G401 (cell line): ENCODE measurements at places on chromosomes 7 and 10. TPM values are rescaled to one million over a fixed set of nuclear protein-coding genes. Genes with fewer than 3 reads are reported as not detected.

Gene KEL
- not detected in 2 replicates for total RNA-seq

Gene MMP21
- not detected in 2 replicates for total RNA-seq

Gene SAP25
- total RNA-seq, result not detected in 2 replicates

Gene SLC26A5
- not detected in 2 replicates for total RNA-seq

Gene ATOH7
- 0.37 and 0.92 TPM in 2 replicates for total RNA-seq

Gene MCM10
- total RNA-seq, result 26.4 and 27.9 TPM in 2 replicates

Gene DNAH11
- total RNA-seq, result 0.43 and 3.4 TPM in 2 replicates

Gene PON3
- not detected in 2 replicates for total RNA-seq

Gene HOGA1
- total RNA-seq, result 8.0 and 8.1 TPM in 2 replicates

Gene PKD2L1
- not detected in 2 replicates for total RNA-seq

Gene SLC13A4
- total RNA-seq, result 0.31 and 1.2 TPM in 2 replicates

Gene CNPY1
- not detected in 2 replicates for total RNA-seq

Gene SH2D4B
- not detected in 2 replicates for total RNA-seq

Gene GPNMB
- total RNA-seq, result 14.3 and 20.3 TPM in 2 replicates

Gene GOLGA7B
- 0.12 TPM in 1 of 2 replicates, not detected in the other for total RNA-seq

Gene GSTK1
- total RNA-seq, result 3.2 and 7.0 TPM in 2 replicates

Gene ANXA8
- total RNA-seq, result not detected in 2 replicates

Gene UTF1
- total RNA-seq, result not detected in 2 replicates

Gene PRRT4
- 0.78 TPM in 1 of 2 replicates, not detected in the other for total RNA-seq

Gene NKX1-2
- 0.06 and 0.68 TPM in 2 replicates for total RNA-seq

Gene NKX6-2
- not detected in 2 replicates for total RNA-seq

Gene CCM2
- 30.2 and 34.2 TPM in 2 replicates for total RNA-seq

Gene MRLN
- not detected in 2 replicates for total RNA-seq

Gene CRHR2
- not detected in 2 replicates for total RNA-seq

Gene ELMO1
- 0.95 TPM in 1 of 2 replicates, not detected in the other for total RNA-seq

Gene CADPS2
- 0.25 and 0.31 TPM in 2 replicates for total RNA-seq

Gene HOXA11
- 9.3 and 11.6 TPM in 2 replicates for total RNA-seq

Gene RADIL
- total RNA-seq, result 7.3 and 14.8 TPM in 2 replicates

Gene GRID2IP
- 0.44 TPM in 1 of 2 replicates, not detected in the other for total RNA-seq

Gene LBX1
- total RNA-seq, result 17.5 and 32.2 TPM in 2 replicates

Gene STAG3
- 0.68 and 3.3 TPM in 2 replicates for total RNA-seq

Gene UNC5B
- total RNA-seq, result 12.9 and 14.4 TPM in 2 replicates
